ENCODE measurements at places on chromosomes 4 and X. TPM values are rescaled to one million over a fixed set of nuclear protein-coding genes. Genes with fewer than 3 reads are reported as not detected.

DNA sequence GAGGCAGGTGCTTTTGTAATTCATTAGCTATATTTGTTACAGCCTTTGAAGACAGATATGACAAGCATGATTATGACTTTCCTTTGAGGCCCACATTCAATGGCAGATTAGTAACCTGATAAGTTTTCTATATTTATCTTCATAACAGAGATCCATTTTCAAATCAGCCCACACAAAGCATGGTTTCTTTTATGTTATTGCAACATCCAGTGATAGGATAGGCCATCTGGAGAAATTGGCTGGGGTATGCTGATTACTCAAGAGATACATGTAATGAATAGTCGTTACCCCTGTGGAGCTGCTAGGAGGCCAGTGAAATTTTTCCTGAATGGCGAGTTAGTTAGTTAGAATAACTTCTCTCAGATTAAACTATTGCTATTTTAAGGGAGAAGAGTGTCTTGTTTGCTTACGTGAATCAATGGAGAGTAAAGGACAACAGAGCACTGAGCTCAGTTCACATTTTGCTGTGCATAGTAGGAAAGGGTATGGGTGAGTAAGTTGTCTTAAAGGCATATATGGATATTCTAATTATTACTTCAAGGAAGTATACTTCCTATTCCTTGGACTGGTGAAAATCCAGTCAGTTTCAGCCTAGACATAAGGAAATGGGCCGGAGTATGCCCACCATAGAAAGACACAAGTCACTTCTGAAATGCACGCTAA, 79.2 kb upstream of the DKK2 start:
- no peaks in the 10 kb centered on the region for H3K27me3 ChIP-seq
- no peaks in the 10 kb centered on the region for H3K36me3 ChIP-seq
- H3K27ac ChIP-seq, result no peak overlapping the region
- no peak for DNase-seq
- H3K4me1 ChIP-seq, result no peaks in the 10 kb centered on the region

DNA sequence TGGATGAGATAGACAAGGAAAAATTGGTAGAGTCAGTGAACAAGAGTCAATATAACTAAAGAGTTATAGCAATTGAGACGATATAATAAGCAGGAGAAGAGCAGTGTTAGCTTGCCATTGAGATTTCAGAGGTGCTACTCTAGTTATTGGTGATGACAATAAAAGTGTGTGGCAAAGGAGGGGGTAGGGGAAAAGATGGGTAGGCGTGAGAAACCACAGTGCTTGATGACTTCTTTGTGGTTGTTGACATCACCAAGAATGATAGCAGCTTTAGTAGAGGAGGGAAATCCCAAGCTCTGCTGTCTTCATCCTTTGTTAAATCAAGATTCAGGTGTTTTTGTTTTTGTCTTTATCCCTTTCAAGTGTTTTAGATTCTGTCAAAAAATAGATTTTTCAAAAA, 179.9 kb upstream of the PPP3CA start:
- peaks cover 3% of the 10 kb centered on the region for H3K36me3 ChIP-seq
- DNase-seq, result peak; percentile 87
- peaks cover 20% of the 10 kb centered on the region for H3K4me1 ChIP-seq
- H3K27me3 ChIP-seq, result peaks cover 38% of the 10 kb centered on the region
- peak overlapping the region; percentile 12 for H3K4me3 ChIP-seq
- H3K27ac ChIP-seq, result peak overlapping the region; percentile 30

DNA sequence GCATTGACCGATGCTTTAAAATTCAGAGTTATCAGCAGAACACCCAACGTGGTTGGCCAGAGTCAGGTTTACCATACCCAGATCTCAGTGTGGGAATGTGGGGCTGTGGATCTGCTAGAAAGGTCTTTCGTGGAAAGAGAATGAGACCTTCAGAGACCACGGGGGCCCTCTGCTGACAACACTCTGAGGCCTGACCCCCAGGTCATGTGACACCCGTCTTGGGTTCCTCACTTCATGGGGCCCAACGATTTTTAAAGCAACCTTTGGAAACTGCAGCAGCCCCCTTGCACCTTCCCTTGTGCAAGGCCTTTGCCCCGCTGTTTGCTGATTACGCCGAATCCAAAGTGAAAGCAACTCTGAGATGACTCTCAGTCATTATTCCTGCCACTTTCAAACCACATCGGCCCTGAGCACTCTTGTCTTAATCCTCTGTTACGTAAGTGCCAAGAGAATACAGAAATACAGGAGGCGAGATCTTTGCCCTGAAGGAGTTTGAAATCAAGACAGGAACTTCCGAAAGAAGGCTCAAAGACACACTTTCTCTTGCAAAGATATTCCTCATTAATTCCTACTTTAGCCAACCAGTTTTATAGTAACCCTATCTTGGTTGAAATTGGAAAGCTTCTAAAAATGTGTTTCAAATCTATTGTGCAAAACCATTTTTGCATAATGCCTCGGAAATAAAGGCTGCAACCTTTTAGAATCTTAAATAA, 88.3 kb downstream of the EVC2 start:
- no peak overlapping the region for H3K4me3 ChIP-seq
- H3K27me3 ChIP-seq, result no peaks in the 10 kb centered on the region
- H3K27ac ChIP-seq, result no peak overlapping the region
- no peaks in the 10 kb centered on the region for H3K4me1 ChIP-seq
- H3K36me3 ChIP-seq, result no peaks in the 10 kb centered on the region

DNA sequence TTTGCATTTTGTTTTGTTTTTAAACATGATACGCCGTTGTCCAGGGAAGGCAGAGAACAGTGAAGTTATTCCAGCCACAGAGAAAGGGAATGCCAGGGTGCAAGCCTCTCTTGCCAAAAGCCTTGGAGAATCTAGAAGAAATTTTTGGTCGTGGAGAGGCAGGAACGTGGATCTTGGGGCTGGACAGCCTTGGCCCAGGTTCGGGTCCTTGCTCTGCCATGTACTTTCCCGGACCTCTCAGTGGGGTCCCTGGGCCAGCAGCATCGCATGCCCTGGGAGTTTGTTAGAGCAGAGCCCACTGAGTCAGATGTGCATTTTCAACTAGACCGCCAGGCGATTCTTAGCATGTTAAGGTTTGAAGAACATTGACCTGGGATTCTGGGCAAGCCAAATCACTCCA, 18.6 kb downstream of the FAM9A start:
- H3K27me3 ChIP-seq, result no peaks in the 10 kb centered on the region
- no peak for DNase-seq
- no peak overlapping the region for H3K4me3 ChIP-seq
- no peaks in the 10 kb centered on the region for H3K36me3 ChIP-seq
- peaks cover 3% of the 10 kb centered on the region for H3K4me1 ChIP-seq
- no peak overlapping the region for H3K27ac ChIP-seq

DNA sequence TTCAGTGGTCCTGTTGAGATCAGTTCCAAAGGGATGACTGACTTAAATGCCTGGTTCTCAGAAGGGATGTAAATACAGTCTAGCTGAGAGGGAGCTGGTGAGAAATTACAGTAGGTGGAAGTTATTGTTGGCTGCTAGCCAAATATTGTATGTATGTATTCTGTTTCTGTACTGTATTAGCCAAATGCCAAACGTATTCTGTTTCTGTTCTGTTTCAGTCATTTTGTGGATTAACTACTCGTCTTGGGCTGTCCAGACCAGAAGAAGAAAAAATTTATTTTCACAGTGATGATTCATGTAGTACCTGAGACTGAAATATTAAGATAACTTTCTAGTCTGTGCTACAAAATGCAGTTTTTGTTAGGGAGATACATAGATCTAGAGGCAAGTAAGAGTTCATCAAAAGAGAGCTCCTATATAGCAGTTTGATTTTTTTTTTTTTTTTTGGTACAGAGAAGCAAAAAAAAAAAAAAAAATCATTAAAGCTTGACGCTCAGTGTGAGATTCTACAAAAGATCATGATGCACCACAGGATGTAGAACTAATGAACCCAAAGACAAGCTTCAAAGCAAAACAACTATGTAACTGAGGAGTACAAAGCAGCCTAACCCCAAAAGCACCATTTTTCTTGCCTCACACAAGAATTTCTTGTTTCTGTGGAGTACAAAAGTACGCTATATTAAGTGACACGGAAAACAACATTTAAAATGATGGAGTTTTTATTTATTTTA, 54.8 kb downstream of the CASP6 start:
- peaks cover 27% of the 10 kb centered on the region for H3K36me3 ChIP-seq
- peak overlapping the region; percentile 41 for H3K4me3 ChIP-seq
- DNase-seq, result no peak

GRCh38 chr4:171813526-171814250, 484 bp downstream of the GALNTL6 start:
- no peak overlapping the region for H3K4me3 ChIP-seq
- no peaks in the 10 kb centered on the region for H3K4me1 ChIP-seq
- H3K27ac ChIP-seq, result no peak overlapping the region
- peaks cover 13% of the 10 kb centered on the region for H3K27me3 ChIP-seq
- peaks cover 2% of the 10 kb centered on the region for H3K36me3 ChIP-seq

DNA sequence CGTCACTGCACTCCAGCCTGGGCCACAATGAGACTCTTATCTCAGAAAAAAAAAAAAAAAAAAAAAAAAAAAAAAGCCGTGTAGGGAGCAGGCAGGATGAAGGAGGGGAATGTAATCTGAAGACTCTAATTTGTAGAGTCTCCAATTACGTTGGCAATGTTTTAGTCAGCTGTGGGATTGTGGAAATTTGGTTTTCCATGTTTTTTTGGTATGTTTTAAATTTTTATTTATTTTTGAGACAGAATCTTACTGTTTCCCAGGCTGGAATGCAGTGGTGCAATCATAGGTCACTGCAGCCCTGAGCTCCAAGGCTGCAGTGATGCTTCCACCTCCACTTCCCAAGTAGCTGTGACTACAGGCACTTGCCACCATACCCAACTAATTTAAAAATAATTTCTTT, 56.5 kb downstream of the NSD2 start:
- peaks cover 42% of the 10 kb centered on the region for H3K36me3 ChIP-seq
- H3K27me3 ChIP-seq, result no peaks in the 10 kb centered on the region
- H3K4me3 ChIP-seq, result no peak overlapping the region
- H3K4me1 ChIP-seq, result no peaks in the 10 kb centered on the region

- H3K4me3 ChIP-seq, result no peak overlapping the region
- H3K27me3 ChIP-seq, result no peaks in the 10 kb centered on the region
- no peak for DNase-seq
- H3K36me3 ChIP-seq, result no peaks in the 10 kb centered on the region
Measured at GRCh38 chr4:32689518-32689917, 1969.3 kb downstream of the PCDH7 start.

The C4orf50 gene
- 0.07 TPM for total RNA-seq

The ADGRG2 gene
- not detected for total RNA-seq

The STPG2 gene
- total RNA-seq, result not detected

The EDA2R gene
- 1.1 TPM for total RNA-seq

The TCP11X2 gene
- not detected for total RNA-seq

The KLHL8 gene
- total RNA-seq, result 10.2 TPM

The SASH3 gene
- total RNA-seq, result 126 TPM

The CENPC gene
- total RNA-seq, result 32.6 TPM

Data from activated CD4-positive, alpha-beta memory T cell treated with anti-CD3 and anti-CD28 coated beads for 36 hours (primary cell).